ENCODE measurements at places on chromosomes 1 and 21.

- DNase-seq: no peak
Observed at GRCh38 chr1:107702946-107703571, 261.9 kb downstream of the VAV3 start.

DNA sequence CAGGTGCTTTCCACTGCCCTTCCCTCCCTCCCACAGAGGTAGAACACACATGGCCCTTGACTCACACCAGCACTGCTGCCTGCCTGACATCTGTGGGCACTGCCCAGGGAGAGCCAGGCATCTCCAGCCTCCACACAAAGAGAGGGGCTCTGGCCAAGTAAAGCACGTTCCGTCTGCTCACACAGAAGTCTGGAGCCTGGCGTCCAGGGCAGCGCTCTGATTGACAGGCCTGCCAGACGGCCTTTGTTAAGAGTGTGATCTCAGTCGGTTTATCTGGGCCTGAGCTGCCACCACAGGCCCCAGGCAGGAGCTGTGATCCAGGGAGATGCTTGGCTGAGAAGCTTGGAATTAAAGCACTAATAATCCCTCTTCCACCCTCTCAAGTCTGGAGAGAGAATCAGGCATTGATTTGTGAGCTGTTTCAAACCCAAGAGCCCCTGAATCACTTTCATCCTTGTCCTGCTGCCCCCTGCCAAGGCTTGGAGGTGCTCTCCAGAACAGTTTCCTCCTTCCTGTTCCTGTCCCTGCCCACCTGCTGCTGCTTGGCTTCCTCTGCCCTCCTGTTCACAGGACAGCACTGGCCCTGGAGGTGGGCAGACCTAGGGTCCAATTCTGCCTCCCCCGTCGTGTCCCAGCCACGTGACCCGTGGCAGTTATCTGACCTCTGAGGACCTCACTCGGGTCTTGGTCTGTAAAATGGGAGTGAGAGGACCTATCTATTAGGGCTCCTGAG lies 3.7 kb downstream of the DMRTB1 start:
- no peak for DNase-seq

DNA sequence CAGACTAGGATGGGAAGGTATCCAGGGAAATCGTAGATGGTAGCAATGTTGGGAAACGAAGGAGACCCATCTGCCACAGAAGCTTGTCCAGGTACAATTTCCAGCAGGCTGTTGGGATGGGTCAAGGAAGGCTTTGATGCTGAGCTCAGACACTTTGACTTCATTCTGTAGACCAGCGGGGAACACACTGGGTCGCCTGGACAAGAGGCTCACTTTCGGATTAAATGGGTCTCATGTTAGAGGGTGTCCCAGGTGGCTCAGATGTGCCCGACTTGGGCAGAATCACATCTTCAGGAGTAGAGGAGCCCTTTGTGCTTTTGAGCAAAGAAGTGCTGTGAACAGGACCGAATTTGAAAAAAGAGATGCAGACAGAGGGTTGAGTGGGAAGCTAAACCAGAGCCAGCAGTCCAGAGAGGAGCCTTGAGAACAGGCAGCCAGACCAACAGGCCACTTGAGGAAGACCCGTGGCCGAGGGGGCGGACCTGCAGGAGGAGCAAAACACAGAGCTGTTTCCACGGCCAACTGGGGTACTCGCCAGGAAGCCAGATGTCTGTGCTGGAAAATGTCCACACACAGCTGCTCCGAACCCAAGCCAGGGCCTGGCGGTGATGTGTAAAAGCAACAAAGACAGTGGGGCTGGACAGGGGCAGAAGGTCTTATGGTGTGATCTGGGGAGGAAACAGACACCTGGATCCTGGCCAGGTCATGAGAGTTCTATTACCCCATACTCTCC lies 146.9 kb downstream of the AJAP1 start:
- no peak for DNase-seq

DNA sequence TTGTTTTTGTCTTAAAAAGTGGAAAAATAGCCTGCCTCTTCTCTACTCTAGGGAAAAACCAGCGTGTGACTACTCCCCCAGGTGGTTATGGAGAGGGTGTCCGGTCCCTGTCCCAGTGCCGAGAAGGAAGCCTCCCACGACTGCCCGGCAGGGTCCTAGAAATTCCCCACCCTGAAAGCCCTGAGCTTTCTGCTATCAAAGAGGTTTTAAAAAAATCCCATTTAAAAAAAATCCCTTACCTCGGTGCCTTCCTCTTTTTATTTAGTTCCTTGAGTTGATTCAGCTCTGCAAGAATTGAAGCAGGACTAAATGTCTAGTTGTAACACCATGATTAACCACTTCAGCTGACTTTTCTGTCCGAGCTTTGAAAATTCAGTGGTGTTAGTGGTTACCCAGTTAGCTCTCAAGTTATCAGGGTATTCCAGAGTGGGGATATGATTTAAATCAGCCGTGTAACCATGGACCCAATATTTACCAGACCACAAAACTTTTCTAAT lies 35.0 kb upstream of the TDRD10 start:
- no peak for DNase-seq

GRCh38 chr1:160724465-160725242 lies 13.0 kb upstream of the CD48 start:
- no peak for DNase-seq

- DNase-seq: no peak
Observed at GRCh38 chr1:179061360-179062282, 20.2 kb upstream of the TOR3A start.

GRCh38 chr1:12643079-12643478 lies 806 bp upstream of the AADACL4 start:
- DNase-seq: no peak

GRCh38 chr1:832136-832535 lies 91.6 kb upstream of the SAMD11 start:
- DNase-seq: no peak

DNA sequence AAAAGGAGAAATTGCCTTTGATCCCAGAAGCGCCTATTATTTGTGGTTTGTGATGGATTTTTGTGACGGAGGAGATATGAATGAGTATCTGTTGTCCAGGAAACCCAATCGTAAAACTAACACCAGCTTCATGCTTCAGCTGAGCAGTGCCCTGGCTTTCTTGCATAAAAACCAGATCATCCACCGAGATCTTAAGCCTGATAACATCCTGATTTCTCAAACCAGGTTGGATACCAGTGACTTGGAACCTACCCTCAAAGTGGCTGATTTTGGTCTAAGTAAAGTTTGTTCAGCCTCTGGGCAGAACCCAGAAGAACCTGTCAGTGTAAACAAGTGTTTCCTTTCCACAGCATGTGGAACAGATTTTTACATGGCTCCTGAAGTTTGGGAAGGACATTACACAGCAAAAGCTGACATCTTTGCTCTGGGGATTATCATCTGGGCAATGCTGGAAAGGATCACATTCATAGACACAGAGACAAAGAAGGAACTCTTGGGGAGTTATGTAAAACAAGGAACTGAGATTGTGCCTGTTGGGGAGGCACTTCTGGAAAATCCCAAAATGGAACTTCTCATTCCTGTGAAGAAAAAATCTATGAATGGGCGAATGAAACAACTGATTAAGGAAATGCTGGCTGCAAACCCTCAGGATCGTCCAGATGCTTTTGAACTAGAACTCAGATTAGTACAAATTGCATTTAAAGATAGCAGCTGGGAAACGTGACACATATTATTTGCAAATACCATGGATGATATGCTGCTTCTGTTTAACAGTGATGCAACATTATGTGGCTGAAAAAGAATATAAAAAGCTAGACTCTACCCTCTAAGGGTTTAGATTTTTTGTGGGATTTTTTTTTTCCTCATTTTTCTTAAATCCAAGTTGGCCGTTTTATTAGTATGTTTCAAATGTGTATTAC lies 10.5 kb downstream of the PDIK1L start:
- no peak for DNase-seq

- DNase-seq: no peak
Observed at GRCh38 chr1:15786581-15786980, 20.9 kb downstream of the UQCRHL start.

GRCh38 chr1:158016651-158017335 lies 23.3 kb downstream of the KIRREL1 start:
- DNase-seq: no peak

DNA sequence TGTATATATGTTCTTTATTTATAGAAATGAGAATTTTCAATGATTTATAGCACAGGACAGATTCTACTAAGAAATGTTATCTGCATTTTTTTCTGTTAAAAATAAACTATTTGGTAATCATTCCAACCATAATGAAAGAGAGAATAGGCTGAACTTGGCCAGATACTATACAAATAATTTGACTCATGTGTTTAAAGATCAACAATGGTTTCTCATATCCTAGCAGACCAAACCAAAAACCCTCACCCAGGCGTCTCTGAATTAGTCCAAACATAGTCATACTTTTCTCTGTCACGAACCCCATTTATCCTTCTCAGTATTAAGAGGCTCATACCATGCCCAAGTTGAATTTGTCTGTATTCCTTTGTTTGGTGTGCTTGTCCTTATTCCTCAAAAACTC lies 40.3 kb downstream of the RPE65 start:
- no peak for DNase-seq

DNA sequence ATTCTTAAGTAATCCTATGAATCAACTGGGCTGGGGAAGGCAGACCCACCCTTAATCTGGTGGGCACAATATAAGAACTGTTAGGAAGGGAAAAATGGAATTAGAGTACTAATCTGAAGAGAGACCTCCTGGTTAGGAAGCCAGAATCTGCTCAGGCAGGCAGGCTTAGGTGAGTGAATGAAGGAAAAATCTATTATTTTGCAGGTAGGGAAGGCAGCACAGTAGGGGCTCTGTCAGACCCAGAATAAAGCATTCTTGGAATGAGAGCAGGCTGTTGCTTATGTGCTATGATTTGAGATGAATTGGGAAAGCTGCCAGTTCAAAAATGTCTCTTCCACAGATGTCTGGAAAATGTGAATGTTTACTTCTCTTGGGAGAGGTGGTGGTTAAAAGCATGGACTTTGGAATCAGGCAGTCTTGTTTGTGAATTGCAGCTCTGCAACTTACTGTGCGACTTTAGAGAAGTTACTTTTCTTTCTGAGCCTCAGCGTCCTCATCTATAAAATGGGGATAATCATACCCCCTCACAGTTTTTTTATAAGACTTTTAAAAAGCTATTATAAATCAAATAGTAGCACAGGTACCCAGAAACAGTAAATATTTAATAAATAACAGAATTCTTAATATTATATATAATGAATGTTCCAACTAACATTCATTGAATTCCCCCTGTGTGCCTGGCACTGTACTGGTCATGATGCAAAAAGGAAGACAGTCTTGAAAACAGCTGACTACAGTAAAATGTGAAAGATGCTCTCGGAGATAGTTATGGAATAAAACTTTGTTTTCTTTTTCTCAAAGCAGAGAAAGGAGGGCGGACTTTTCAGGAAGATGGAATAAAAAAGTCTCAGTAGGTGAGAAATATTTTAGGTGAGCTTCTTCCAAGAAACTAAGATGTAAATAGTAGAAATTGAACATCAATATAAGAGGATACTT lies 15.3 kb upstream of the ZNF644 start:
- no peak for DNase-seq

DNA sequence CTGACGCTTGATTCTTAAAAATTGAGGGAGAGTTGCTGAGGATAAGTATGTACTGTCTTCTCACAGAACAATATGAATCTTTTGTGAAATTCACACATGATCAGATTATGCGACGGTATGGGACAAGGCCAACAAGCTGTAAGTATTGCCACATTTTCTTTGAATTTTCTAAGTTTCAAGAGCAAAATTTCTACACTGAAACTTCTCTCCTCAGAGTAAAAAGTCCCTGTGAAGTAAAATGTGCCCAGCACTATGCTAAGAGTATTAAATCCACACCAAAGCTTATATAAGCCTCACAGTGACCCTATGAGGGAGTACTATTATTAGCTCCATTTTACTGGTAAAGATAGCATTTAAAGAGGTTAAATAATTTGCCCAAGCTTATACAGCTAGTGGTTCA lies 12.2 kb downstream of the AKIRIN1 start:
- DNase-seq: no peak

DNA sequence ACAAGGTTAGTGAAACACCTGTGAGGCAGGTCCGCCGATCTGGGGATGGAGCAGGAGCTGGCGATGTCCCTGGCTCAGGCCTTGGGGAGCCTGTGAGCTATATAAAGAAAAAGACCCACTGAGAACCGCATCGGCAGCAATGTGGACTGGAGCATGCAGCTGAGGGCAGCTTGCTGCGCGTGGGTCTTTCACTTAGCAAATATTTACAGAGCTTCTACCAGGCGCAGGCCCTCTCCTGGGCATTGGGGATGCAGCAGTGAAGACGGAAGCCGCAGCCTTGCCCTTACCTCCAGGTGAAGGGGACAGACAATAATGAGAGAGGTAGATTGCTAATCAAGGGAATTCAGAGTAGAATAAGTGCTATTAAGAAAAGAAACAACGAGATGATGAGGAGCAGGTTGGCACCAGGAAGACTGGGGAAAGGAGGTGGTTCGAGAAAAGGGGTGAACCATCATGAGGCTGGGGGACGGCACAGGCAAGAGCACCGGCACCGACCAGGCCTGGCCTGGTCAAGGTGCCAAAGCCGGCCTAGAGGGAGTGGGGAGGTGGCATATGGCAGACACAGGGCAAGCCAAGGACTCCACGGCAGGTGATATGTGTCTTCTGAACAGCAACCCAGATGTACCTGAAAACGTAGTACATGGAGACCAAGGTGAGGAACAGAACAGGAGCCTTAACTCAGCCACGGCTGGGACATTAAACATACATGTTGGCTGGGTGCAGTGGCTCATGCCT lies 60.7 kb upstream of the PAX7 start:
- no peak for DNase-seq

- peak; percentile 12 for DNase-seq
Observed at GRCh38 chr1:150235294-150235851, 539 bp downstream of the ANP32E start.

DNA sequence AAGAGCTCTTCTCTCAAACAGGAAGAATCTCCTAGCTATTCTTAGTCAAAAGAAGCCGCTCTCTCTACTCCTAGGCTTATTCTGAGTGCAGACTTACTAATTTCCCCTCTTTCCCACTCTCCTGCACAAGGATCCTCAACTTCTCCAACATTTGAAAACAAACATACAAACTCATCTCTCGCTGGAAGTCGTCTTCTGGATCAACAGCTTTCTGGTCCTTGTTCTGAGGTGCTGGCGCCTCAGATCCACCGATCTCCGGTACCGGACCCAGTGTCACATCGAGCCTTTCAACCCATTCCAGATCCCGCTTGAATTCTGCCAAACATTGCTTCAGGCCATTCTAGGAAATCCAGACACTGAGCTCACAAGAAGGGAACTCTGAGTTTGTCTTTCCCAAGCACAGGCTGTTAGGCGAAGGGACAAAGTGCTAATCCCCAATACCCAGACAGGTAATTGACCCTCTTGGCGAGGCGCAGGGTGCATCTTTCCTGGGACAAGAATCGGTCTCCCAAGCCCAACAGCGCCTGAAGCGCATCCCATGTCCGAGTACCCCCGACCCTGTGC lies 696 bp downstream of the EBNA1BP2 start:
- DNase-seq: no peak

- DNase-seq: no peak
Observed at GRCh38 chr21:36587388-36587787, 107.5 kb upstream of the CLDN14 start.

GRCh38 chr1:212557739-212558692 lies 50.5 kb upstream of the ATF3 start:
- DNase-seq: no peak
